ENCODE measurements at places on chromosomes 3 and 15. TPM values are rescaled to one million over a fixed set of nuclear protein-coding genes. Genes with fewer than 3 reads are reported as not detected.

ZNF445 gene
- 12.9 TPM for total RNA-seq

LDHAL6B gene
- not detected for total RNA-seq

FEZF2 gene
- not detected for total RNA-seq

SUSD5 gene
- 0.05 TPM for total RNA-seq

WDR53 gene
- total RNA-seq = 3.5 TPM

ST6GAL1 gene
- total RNA-seq = 11.2 TPM

A4GNT gene
- 2.0 TPM for total RNA-seq

BFSP2 gene
- not detected for total RNA-seq

COL7A1 gene
- 0.41 TPM for total RNA-seq

CAND2 gene
- 3.8 TPM for total RNA-seq

GOLGA8Q gene
- total RNA-seq = 0.51 TPM

STAC gene
- total RNA-seq = not detected

RBPMS2 gene
- 0.74 TPM for total RNA-seq

GOLGA6B gene
- total RNA-seq = not detected

THSD4 gene
- 14.6 TPM for total RNA-seq

TMEM108 gene
- total RNA-seq = 0.59 TPM

TNFAIP8L3 gene
- total RNA-seq = 1.1 TPM

LMLN gene
- 4.3 TPM for total RNA-seq

Data from pancreas (tissue), 10 donors.